Nephron progenitor cell (in vitro differentiated cells): ENCODE measurements at places on chromosomes 1 and 21.

DNA sequence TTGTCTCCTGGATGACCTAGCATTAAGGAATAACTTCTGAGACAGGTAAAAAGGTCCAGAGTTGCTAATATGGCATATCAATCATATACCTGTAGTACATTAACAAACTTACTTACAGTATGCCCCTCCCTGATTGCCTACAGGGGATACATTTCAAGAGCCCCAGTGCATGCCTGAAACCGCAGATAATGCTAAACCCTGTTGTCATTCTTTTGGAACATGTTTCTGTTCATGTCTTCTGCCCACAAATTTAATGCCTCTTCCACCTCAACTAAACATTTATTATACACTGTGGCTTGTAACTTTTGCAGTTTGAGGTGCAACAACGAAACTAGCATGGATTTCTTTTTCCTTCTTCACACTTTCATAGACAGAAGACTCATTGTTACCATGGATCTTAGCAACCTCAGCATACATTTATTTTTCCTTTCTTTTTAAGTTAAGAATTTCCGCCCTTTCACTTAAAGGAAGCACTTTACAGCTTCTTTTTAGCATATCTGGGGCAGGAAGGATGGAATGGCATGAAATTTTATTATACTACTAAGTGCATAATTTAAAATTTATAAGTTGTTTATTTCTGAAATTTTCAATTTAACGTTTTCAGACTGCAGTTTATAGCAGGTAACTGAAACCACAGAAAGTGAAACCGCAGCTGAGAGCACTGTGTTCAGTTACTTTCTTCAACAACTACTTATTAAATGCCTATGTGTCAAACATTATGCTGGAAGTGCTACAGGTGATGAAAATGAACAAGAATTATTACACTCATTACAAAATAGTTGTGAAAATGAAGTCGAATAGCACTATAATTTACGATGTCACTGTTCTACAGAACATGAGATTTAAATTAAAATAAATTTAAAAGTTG, 25.3 kb downstream of the F13B start:
- no peak for DNase-seq

- no peak for DNase-seq
Observed at GRCh38 chr1:230056098-230056497, 10.9 kb upstream of the GALNT2 start.

- no peak for DNase-seq
Observed at GRCh38 chr21:41859297-41859980, 19.7 kb downstream of the PRDM15 start.

DNA sequence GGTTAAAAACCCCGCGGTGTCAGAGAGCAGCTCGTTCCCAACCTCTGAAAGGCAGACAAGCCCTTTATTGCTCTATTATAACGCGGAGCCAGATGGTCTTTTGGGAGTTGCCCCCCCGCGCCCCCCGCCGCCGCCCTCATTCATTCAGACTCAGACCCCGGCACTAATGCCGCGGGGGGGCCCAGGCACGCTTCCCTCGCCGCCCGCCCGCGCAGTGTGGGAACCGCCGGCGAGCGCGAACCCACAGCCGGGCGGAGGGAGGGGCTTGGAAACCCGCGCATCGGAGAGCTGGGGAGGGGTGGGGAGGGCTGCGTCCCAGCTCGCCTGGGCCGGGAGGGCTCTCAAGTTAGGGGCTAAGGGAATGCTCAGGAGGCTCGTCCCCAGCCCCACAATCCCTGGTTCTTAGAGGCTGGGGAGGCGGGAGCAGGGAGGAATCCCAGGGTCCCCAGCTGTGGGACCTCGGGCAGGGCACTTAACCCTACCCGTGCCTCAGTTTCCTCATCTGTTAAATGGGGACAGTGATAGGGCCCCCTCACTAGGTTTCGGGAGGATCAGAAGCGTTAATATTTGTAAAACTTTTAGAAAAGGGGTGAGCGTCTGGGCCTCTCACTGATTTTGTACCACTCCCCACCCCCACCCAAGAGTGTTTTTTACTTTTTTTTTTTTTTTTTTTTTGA, 10.9 kb upstream of the HES5 start:
- DNase-seq, result peak; percentile 67

GRCh38 chr21:28832013-28832714, 160.5 kb downstream of the LTN1 start:
- no peak for DNase-seq

DNA sequence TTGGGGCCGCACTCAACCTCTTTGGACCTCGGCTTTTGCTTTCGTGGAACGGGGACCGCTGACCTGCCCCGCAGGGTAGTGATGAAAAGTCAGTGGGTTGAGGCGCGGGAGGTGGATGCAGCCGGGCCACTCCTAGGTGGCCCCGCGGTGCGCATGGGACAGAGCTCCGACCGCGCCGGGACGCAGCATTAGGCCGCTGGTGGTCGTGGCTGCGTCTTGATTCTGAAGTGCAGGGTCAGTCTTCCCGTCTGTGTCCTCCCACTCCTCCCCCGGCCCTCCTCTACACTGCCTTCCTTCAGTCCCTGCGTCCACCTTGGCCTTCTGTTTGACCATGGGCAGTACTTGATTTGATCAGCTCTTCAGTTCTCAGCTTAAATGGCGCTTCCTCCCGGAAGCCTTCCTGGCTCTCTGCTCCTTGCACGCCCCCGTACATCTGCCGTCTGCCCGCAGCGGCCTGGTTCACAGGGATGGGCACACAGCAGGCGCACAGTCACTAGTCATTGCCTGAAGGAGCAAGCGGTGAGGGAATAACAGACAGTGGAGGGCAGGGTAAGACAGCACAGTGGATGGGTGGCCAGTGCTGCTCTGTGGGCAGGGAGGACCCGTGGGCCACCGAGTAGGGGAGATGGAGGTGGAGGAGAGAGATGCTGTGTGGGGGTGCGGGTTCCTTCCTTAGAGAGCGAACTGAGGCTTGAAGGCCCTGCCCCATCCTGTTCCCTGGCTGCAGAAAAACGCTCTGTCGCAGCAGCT, 633 bp downstream of the THEMIS2 start:
- peak; percentile 35 for DNase-seq

DNA sequence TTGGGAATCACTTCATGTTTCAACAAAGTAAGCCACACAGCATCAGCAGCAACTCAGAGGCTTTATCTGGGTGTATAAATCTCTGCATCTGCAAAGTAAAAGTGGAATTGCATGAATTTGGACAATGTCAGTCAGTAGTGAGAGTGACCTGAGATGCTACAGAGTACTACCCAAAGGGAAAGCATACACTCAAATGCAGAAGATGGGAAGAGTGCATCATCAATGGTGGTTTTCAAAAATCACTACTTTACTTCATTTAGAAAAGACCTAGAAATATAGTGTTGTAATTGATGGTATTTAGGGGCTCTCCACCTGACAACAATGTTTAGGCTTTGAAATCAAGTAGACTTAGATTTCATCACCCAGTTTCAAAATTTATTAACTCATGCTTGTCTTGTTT, 24.5 kb upstream of the PKN2 start:
- no peak for DNase-seq

GRCh38 chr1:203197625-203198024, 11.1 kb upstream of the CHI3L1 start:
- no peak for DNase-seq

DNA sequence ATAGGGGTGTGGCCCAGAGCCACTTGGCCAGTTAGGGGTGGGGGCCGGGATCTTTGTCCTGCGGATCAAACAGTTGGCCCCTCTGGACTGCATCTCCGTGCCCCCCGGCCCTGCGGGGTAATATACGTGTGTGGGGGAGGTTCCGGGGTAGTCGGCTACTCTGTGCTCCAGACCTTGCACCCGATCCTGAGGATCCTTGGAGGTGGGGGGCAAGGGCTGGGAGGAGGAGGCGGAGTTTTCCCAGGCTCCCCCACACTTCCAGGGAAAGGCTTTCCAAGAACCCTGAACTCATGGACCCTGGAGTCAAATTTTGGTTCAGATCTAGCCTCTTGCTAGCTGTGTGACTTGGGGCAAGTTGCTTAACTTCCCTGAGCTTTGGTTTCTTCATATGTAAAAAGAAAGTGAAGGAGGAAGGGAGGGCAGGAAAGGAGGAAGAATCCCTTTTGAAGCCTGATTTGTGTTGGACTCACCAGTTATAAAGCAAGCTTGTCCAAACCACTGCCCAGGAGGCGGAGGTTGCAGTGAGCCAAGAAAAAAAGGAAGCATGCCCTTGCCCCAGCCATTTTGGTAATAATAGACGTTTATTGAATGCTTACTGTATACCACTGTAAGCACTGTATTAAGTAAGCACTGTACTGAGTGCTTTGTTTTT, 686 bp downstream of the MIIP start:
- no peak for DNase-seq

- DNase-seq, result no peak
Observed at GRCh38 chr21:37737996-37738395, 178.3 kb downstream of the KCNJ6 start.

- DNase-seq, result no peak
Observed at GRCh38 chr1:221118938-221119320, 239.7 kb downstream of the HLX start.

DNA sequence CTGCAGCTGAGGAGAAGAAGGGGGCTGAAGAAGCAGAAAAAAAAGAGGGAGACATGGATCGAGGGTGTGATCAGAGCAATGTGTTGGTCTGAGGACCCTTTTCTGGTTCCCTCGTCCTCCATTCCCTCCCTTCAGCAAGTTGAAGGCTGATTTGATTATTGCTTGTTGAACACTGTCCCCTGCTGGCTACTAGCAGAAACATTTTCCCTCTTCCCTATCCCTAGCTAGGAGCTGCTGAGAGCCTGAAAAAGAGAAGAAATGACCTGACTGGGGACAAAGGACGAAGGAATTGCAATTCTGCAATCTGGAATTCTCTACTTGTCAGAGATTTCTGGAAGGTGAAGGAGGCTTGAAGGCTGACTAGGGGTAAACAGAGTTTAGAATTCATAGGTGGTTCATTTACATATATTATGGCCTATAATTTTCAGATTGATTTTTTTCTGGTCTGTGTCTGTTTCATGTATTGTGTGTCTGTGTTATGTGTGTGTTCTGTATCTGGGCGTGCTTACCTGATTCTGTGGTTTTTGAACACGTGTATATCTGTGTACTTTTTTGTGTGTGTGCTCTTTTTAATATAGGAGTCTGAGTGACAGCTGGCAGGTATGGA, 9.8 kb downstream of the NHLH1 start:
- DNase-seq, result peak; percentile 37

DNA sequence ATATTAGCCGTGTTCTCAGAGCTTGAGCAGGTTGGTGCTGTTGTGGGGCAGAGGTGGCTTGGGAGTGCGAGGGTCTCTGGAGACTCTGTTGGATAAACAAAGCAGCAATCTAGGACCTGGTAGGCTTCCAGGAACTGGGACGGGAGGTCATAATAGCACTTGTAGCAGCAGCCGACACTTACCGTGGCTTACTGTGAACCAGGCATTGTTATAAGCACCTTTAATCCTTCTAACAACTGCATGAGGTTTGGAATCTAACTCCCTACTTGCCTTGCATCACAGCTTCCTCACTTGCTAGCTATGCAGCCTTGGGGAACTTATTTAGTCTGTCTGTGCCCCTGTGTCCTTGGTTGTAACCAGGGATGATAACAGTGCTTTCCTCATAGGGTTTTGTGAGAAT, 94.9 kb downstream of the NAV1 start:
- no peak for DNase-seq

DNA sequence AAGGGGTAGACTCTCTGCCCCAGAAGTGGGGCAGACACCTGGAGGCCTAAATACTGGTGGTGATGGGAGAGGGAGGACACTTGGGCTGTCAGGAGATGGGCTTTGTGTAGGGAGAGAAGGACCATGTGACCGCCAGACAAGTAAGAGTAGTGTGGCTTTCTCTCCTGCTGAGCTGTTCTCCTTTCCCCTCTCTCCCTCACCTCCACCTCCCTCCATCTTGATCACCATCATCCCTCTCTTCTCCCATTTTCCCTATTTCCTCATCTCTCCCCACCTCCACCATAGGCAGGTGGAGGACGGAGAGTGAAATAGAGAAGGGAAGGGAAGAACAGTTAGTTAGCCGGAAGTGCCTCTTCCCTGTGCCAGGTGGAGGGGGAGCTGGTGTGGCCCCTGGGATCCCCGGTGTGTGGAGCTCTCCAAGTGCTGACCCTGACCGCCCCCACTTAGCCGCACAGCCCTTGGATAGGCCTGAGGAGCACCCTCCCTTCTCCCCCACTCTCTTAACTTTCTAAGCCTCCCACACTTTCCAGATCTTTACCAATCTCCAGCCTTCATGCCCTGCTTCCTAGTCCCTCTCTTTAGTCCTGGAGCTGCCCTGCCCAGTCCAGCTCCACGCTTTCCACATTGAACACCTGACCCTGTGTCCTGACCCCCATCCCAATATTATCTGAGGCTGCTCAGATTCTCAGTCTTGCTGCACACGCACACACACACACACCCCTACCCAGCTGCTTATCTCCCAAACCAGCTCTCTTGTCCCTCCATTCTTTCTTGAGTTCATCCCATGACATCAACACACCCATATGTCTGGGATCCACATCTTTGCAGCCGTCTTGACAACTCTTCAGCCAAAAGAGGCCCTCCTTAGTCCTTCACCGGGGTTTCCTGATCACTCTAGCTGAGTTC, 1.5 kb downstream of the CELF3 start:
- no peak for DNase-seq

DNA sequence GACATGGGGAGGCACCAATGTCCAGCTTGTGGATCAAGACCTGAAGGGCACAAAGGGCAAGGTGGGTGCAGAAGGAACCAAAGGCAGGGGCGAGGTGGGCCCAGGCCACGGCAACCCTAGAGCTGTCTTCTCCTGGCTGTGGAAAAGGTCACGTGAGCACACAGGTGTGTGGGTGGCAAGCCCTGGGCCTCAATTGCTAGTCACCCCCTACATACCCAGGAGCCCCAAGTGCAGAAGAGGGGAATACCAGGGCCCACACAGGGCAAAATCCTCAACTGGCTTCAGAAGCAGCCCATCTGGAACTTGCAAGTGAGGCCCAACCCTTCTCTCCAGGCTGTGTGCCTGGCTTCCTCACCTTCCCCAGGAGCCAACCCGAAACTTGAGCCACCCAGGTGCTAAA, 25.6 kb downstream of the ZBTB17 start:
- no peak for DNase-seq

GRCh38 chr1:230747890-230748800, 957 bp downstream of the CAPN9 start:
- DNase-seq, result no peak

GRCh38 chr1:39609618-39610331, 29.7 kb downstream of the HEYL start:
- peak; percentile 83 for DNase-seq

DNA sequence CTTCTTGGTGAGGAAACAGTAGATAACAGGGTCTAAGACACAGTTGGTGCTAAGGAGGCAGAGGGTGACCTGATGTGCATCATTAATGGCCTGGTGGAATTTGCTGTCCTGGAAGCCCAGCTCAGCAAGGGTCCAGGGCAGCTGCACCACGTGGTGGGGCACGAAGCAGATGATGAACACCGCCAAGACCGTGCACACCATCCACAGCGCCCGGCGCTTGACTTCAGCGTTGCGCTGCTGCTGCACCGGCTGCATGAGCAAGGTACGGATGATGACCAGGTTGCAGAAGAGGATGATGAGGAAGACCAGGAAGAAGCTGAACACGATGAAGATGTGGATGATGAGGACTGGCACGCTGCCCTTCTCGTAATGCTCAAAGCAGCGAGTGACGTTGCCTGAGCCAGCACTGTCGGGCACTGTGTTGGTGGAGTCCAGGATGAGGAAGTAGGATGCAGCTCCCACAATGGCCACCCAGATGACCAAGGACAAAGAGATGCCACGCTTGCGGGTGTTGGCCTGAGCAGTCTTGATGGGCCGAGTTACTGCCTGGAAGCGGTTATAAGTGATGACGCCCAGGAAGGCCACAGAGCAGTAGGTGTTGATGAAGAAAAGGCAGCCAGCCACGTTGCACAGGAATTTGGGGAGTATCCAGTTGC, 26.2 kb downstream of the PTAFR start:
- DNase-seq, result no peak

- DNase-seq, result peak; percentile 16
Observed at GRCh38 chr21:29155118-29155932, 24.9 kb downstream of the MAP3K7CL start.
